ENCODE measurements at places on chromosomes 1 and 21.

- no peak for DNase-seq
Observed at GRCh38 chr1:161950377-161950776, 73.3 kb downstream of the OLFML2B start.

DNA sequence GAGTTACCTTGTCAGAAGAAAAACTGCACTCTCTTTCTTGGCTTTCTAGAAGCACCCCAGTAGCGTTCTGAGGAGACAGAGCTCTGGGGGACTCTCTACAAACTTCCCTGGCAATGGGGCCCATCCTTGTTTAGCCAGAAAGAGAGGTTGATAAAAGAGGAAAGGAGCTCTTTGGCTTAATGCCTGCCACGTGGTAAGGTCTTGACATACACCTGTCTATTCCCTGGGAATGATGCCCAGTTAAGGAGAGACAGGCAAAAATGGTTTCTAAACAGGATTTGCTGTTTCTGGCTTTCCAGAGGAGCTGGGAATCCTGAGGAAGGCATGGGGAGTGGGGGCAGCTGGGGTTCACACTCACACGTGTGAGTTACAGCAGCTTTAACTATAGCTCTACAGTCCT, 30.2 kb upstream of the IL20 start:
- no peak for DNase-seq

GRCh38 chr1:24294716-24295371, 24.3 kb upstream of the GRHL3 start:
- peak; percentile 72 for DNase-seq

GRCh38 chr1:225428068-225428880, 436 bp upstream of the LBR start:
- peak; percentile 95 for DNase-seq

GRCh38 chr1:8219530-8219929, 98.4 kb upstream of the SLC45A1 start:
- DNase-seq: no peak

DNA sequence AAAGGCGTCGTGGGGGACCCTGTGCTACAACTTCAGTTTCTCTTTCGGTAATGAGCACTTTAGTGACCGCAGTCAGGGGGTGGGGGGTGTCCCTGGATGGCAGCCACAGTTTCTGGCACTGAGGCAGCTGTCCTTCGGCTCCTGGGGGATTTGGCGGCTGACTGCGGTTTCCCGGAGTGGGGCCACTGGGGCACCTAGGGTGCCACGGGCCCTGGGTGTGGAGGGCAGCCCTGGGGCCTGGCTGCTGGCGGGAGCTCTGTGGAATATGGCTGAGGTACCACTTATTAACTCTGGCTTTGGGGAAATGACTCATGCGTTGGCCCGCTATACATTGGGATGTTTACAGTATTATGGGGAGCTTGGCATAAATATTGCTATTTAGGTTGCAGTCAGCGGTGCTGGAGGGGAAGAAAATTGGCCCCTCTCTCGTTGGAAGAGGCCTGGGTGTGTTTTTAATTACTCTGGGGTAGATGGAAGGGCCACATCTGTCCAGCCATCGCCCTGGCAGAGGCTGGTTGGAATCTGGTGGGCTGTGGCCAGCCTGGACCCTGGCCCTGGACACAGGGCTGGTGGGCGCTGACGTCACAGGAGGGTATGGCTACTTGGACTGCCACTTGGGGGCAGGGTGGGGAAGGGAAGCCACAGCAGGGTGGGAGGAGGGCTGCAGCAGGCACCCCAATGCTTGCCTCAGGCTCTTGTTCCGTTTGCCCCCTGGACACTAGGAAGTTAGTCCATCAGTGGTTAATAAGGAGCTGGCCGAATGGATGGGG, 2.0 kb downstream of the EPHB2 start:
- DNase-seq: no peak

GRCh38 chr1:237316352-237316751, 274.4 kb downstream of the RYR2 start:
- DNase-seq: no peak

GRCh38 chr1:109509176-109510134, at the start of gene AMIGO1:
TSS of gene AMIGO1 (minus strand) at chr1:109509727. CDS start at chr1:109508912, 815 bp downstream.
- peak; percentile 75 for DNase-seq

- no peak for DNase-seq
Observed at GRCh38 chr1:10677491-10678391, 118.7 kb downstream of the CASZ1 start.

- no peak for DNase-seq
Observed at GRCh38 chr1:30966690-30967369, 58.3 kb upstream of the SDC3 start.

DNA sequence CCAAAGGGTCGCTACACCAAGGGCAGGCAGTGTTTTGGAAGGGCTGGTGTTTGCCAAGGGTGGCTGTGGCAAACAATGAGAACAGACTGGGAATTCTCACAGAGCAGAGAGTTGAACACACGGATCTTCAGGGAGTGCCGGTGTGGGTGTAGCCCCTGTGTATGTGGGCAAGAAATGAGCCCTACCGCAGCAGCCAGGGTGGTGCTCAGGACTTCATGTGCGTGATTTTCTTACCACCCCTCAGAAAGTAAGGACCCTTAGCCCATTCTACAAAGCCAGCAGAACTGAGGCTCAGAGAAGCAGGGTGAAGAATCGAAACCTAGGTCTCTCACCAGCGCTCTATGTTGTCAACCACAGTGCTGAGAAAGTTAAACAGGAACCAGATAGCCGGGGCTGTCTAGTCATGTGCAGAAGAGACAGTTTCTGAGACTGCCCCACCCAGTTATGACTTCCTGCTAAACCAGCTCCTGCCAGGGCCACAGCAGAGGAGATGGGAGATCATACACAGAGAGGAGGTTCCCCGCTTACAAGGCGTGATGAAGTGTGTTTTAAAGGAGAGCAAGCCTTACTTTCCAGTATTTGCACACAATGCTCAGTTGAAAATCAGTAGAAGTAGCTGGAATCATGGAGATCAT, 21.9 kb upstream of the MORC3 start:
- no peak for DNase-seq

GRCh38 chr1:228284521-228284920, 76.7 kb downstream of the OBSCN start:
- DNase-seq: peak; percentile 36

GRCh38 chr1:17372955-17373354, 959 bp downstream of the PADI6 start:
- DNase-seq: no peak

- peak; percentile 48 for DNase-seq
Observed at GRCh38 chr1:148162363-148162762, 10.3 kb upstream of the NBPF11 start.

DNA sequence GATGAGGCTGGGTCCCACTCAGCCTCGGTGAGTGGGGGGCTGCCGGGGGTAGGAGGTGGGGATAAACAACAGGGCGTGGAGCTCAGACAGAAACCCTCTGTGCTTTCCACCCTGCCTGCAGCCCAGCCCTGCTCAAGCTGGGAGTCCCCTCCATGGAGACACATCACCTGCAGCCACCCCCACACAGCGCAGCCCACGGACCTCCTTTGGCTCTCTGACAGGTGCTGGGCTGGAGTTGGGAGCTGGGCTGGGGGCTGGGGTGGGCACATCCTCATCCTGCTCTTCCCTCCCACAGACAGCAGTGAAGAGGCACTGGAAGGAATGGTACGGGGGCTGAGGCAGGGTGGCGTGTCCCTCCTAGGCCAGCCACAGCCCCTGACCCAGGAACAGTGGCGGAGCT, 1.9 kb upstream of the CATSPER4 start:
- DNase-seq: peak; percentile 37

- DNase-seq: no peak
Observed at GRCh38 chr1:202179828-202180750, 13.5 kb upstream of the LGR6 start.

- DNase-seq: no peak
Observed at GRCh38 chr1:109935451-109935900, 24.8 kb downstream of the CSF1 start.

GRCh38 chr1:176448340-176448739, 14.6 kb upstream of the PAPPA2 start:
- DNase-seq: no peak

DNA sequence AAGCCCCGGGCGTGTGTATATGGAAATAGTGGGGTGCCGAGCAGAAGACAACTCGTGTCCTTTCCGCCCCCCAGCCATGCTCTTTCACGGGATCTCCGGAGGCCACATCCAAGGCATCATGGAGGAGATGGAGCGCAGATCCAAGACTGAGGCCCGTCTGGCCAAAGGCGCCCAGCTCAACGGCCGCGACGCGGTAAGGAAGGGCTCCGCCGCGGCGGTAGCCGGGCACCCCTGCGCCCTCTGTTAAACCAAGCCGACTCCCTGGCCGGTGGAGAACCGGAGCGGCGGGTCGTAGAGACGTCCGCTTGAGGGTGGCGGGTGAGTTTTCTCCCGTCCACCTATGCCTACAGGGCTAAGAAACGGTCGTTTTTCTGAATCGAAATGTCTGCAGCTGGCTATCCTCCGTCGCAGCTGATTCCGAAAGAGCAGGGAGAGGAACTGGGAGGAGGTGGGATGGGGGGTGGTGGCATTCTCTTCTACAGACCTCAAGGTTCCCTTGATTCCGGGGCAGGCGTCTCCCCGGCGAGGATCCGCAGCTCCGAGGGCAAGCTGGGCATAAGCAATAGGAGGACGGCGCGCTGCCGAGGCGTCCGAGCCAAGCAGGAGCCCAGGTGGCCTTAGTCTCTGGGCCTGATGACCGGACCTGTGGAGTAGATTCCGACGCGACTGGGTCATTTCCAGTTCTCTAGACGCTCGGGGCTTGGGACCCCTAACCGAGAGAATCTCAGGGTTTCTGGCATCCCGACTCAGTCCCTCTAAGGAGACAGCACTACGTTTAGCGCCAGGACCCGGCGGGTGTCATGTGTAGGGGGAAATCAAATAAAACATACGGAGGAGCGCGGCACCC, 856 bp downstream of the LHX9 start:
- DNase-seq: peak; percentile 62

DNA sequence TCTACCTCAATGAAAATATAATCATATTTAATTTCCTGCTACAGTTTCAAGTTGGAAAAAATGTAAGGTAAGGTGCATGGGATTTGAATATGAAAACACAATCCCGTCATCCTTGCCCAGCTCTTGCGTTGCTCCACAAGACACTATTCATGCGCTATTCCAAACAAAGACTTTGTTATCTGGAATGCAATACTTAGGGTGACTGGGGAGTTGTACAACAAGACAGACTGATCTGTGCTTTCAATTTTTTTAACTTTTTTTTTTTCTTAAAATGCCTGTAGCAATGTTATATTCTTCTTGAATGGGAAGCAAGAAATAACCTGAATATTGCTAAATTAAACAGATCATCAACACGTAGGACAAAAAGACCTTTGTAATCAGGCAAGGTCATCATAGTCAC, 1077.2 kb downstream of the TTLL7 start:
- no peak for DNase-seq

- no peak for DNase-seq
Observed at GRCh38 chr1:205477759-205478247, 22.0 kb upstream of the BLACAT1 start.

DNA sequence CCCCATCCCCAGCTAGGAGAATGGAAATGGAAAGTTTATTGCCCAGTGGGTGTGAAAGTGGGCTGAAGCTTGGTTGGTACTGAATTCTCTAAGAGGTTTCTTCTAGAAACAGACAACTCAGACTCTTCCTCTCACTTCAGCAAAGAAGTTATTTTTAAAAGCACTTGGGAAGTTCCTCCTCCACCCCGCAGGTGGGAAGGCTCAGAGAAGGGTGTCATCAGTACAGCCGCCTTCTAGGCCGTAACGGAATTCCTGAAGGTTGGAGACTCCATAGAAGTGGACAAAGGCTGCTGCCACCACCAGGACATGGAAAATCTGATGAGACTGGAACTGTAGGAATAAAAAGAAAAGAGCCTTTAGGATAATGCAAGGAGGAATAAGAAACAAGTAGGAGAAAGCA, 14.3 kb upstream of the KLHL12 start:
- DNase-seq: no peak

DNA sequence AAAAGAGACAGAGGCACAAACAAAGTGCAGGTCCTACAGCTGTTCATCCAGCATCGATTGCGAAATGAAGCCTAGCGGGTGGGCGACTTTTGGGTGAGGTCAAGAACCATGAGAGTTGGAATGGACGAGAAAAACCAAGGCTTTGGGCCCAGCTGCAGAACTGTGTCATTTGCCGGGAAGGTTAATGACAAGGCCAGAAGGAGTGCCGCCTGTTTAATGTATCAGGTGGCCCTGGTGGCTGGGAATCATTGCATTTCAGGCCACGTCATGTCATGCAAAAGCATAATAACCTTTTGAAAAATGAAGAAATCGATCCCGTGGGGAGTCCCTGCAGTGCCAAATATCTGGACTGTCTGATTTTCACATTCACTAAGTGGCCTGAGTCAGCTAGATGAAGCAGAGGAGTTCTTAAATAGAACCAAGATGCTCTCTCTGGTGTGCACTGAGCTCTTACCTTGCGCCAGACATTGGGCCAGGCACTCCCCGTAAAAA, 8.1 kb upstream of the RCC2 start:
- no peak for DNase-seq

DNA sequence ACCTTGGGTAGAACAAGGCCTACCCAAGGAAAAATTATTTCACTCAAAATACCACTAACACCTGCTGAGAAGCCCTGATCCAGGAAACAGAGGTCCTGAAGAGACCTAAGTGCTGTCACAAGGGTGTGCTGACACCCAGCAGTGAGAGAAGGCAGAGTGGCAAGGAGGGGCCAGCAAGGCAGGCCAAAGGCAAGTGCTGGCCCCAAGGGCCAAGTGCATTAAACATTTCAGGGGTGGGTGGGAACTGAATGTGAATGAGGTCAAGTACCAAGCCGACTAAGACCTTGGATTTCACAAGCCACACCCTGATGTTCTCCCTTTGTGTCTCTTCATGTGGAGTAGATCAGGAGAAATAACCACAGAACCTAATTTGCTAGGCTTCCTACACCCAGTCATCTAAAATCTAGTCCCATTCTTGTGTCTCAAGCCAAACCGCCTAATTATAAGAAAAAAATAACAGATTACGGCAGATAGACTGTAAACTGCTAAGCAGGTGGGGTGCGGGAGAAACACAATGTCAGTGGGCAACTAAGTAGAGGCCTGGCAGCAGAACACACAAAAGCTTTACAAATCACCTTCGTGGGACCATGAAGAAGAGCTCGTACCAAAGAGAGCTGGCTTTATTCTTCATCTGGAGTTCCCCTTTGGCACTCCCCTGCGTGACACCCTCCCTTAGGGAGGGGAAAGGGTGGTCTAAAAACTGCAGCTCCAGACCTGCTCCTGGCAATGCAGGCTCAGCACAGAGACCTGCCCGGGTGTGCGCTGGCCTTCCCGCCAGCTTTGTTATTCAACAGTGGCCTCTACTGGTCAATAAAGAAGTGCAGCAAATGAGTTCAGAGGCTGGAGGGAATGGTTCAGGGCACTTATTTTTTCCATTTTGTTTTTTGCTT, 8.7 kb downstream of the UBE2G2 start:
- peak; percentile 72 for DNase-seq

- no peak for DNase-seq
Observed at GRCh38 chr1:115115521-115116161, 26.3 kb upstream of the TSPAN2 start.

Measured in islet precursor cell (in vitro differentiated cells).